Fibroblast of mammary gland (primary cell): ENCODE measurements at places on chromosomes 13 and 19.

DNA sequence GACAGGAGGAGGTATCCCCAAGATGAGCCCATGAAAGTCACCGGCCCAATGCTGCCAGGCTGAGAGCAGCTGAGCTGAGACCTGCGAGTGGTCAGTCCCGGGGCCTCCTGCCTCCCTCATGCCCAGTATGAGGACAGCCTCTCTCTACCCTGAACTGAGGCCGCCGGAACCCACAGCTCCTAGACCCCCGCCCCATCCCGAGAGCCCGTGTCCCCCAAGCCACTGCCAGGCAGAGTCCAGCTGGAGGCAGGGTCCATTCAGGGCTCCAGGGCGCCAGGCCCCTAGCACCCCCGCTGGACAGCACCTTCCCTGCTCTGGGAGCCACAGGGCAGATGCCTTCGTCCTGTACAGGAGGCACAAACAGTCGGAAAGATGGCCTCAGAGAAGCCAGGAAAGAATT, 38.7 kb downstream of the MLLT1 start:
- no peak for DNase-seq

- DNase-seq: no peak
Measured at GRCh38 chr13:35501661-35502235, 25.3 kb upstream of the MAB21L1 start.

GRCh38 chr13:46321494-46322225, 65.4 kb downstream of the RUBCNL start:
- DNase-seq: peak; percentile 75

DNA sequence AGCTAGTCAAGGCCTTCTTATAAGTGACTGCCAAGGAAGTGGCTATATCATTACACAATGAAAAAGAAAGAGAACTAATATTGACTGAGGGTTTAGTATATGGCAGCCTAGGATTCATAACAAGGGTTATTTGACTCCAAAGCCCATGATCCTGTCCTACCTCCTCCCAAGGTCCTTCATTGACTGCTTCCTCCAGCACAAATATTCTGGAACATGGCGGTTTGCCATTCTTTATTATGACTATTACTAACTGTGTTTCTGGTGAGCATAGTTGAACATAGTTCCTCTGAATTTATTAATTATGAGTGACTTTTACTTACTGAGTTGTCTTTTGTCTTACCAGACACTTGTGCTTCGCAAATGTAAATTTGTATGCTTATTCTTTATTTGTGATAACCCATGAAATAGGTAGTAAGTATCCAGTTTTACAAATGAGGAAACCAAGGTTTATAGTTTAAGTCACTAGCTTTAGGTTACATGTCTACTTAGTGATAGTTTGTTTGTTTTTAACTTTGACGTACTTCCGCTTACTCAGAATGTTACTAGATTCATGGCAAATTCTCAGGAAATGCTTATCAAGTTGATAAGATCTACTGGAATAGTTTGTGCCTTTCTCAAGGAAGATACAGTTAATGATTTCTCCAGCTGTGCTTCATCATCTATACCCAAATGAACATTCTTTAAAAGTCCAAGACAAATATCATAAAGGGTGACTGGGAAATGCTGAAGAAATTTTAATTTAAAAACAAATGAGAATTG, 15.5 kb upstream of the DCLK1 start:
- DNase-seq: no peak

DNA sequence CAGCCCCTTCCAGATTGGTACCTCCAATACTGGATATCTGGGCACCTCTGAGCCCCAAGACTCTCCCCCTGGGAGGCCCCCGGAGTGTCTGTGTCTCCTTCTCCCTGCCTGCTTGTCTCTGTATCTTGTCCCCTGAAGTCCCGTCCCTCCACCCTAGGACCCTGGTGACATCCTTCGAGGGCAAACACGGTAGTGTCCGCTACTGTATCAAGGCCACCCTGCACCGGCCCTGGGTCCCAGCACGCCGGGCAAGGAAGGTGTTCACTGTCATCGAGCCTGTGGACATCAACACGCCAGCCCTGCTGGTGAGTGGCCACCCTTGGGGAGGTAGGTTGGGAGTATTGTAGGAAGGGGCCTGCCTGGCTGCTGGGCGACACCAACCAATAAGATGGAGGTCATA, 844 bp downstream of the ARRDC2 start:
- DNase-seq: no peak

GRCh38 chr19:30674656-30675055, 302.5 kb downstream of the ZNF536 start:
- DNase-seq: no peak

- DNase-seq: no peak
Measured at GRCh38 chr19:10503002-10503789, at the start of gene KEAP1. Gene KEAP1, minus strand, starts transcription at chr19:10503356. Its CDS starts 3,323 bp downstream, at chr19:10500033.

DNA sequence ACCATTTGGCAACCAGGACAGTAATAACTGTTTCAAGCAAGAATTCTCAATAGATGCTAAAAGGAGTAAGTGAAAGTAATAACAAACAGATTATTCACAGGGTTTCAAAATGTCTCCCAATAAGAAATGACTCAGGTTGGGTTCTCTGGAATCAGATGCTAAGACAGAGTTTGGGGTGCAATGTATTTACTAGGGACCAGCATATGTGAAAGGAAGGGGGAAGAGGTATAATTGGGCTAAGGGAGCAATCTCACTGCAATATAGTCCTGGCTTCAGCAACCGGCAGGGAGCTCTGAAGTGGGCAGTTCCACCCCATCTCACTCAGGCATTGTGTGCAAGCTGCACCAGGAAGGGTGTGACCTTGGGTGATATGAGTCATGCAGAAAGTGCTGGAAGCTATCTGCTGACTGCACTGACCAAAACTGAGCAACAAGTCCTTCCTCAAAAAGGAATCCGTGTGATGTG, 23.4 kb downstream of the ZDHHC20 start:
- DNase-seq: peak; percentile 91

GRCh38 chr19:1073063-1073955, 6.3 kb downstream of the ARHGAP45 start:
- DNase-seq: no peak
